ENCODE measurements at places on chromosomes 2 and 18.
A peak's percentile ranks its signal among the peaks of the same experiment; 100 is the strongest.

GRCh38 chr2:202022755-202023154, 10.9 kb upstream of the FZD7 start:
- DNase-seq = no peak

GRCh38 chr18:51066273-51066672, 36.3 kb downstream of the SMAD4 start:
- DNase-seq = no peak

GRCh38 chr2:148594216-148594615, 50.3 kb upstream of the EPC2 start:
- no peak for DNase-seq

- DNase-seq = no peak
These were observed 376.1 kb downstream of the IRS1 start for GRCh38 chr2:226423498-226423960.

GRCh38 chr18:36934884-36935283, 106.0 kb downstream of the KIAA1328 start:
- DNase-seq = no peak

DNA sequence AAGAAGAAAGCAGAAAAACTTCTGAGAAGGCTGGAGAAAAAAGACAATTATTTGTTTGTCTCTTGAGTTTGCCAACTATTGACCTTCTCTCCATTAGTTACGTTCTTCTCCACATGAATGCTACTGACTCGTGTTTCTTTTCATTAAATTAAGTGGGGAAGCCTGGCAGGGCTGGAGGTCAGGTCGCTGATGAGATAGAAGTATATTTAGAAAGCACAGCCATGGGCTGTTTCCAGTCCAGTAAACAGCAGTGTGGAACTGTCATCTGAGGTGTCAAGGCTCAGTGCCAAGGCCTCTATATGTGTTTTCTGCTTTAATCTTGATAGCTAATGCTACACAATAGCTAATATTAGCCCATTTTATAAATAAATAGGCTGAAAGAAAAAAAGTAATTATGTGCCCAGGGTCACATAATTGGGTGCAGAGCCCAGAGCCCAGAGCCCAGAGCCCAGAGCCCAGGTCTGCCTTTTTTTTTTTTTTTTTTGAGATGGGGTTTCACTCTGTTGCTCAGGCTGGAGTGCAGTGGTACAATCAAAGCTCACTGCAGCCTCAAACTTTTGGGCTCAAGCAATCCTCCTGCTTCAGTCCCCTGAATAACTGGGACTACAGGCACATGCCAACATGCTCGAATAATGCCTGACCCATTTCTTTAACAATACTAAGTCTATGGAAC, 6.3 kb downstream of the MSGN1 start:
- no peak for DNase-seq

DNA sequence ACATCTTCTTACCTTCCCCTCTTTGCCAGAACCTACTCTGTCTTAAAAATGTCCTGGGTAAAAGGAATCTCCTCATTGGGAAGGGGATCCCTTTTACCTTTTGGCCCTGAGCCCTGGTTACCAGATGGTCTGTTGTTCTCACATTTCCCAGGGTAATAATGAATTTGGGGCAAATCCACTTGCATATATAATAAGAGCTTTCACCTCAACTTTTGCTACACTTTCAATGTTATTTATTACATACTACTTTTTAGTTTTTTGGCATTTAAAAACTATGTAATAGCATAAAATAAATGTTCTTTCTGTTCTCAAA, 15.0 kb downstream of the CERS6 start:
- DNase-seq = no peak

GRCh38 chr2:239246723-239247122, 154.1 kb downstream of the HDAC4 start:
- DNase-seq = no peak

GRCh38 chr18:7562491-7562890, 4.6 kb upstream of the PTPRM start:
- DNase-seq = no peak

DNA sequence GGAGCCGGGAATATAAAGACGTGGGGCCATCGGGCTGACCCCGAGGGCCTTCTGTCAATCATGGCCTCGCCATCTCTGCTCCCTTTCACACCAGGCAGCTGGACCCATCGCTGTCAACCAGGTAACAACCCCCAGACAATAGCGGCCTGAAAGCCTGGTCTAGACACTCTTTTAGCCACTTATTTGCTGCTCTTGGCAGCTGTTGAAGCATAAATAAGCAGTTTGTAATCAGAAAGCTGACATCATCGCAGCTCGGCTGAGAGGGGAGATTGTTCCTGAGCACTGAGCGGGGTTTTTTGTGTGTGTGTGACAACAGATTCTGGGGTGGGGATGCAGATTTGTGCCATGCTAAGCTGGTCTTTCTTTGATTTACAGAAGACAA, 423.6 kb upstream of the POU3F3 start:
- peak; percentile 80 for DNase-seq

- no peak for DNase-seq
These were observed 66.5 kb downstream of the COLEC12 start for GRCh38 chr18:433960-434359.

GRCh38 chr2:45898819-45899218, 247.3 kb downstream of the PRKCE start:
- DNase-seq = no peak

DNA sequence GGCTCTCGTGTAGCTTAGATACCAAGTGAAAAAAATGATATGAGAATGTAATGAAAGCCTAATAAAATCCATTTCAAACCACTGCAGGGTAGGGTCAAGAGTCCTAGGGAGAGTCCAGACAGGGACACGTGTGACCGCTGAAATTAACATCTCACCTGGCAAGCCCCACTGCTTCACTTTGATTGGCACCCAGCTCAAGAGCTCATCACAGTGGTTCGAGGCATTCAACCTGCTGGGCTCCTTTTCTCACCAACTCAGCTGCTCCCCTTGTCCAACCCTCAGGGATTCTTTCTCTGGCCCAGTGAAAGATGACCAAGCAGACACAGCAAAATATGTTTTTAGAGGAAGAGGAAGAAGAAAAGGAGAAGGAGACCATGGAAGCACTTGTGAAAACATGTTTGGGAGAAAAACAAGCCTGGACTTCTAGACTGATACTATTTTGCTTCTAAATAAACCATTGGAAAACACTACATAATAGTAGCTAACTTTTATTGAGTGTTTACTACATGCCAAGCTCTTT, 49.2 kb upstream of the CREB1 start:
- no peak for DNase-seq

DNA sequence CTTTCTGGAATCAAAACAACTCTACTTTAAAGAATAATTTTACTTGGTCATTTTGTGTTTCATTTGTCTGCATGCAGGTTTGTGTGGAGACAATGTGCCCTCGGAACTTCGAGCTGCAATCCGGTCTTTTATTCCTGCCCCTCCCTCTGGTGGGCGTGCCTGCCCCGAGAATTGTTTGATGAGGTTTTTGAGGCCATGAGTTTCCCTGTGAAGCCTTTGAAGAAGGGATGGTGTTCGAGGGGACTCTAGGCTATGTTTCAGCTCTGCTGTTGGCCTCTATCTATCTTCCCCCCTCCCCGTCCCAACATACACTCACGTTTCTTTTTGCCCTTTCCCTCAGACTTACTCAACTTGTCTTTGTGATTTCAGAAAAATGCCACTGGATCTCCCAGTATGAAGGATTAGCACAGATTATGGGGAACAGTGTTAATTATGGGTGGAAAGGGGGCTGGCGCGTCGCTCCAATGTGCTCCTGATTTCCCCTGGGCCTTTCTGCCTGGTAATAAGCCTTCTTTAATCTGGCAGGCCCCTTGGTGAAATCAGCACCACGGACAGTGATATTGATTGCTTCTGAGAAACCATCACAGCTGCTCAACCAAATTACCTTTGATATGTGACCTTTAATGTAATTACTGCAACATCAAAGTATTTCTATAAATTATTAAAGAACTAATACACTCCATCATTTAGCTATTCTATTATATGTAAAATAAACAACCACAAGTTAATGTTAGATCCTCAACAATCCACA, 82.2 kb downstream of the CELF4 start:
- DNase-seq = peak; percentile 69

- DNase-seq = no peak
These were observed 3.9 kb downstream of the KRTCAP3 start for GRCh38 chr2:27446057-27446456.

- DNase-seq = no peak
These were observed 27.8 kb downstream of the MTX2 start for GRCh38 chr2:176297067-176297466.

- no peak for DNase-seq
These were observed 50.0 kb downstream of the PUM2 start for GRCh38 chr2:20300656-20301055.

DNA sequence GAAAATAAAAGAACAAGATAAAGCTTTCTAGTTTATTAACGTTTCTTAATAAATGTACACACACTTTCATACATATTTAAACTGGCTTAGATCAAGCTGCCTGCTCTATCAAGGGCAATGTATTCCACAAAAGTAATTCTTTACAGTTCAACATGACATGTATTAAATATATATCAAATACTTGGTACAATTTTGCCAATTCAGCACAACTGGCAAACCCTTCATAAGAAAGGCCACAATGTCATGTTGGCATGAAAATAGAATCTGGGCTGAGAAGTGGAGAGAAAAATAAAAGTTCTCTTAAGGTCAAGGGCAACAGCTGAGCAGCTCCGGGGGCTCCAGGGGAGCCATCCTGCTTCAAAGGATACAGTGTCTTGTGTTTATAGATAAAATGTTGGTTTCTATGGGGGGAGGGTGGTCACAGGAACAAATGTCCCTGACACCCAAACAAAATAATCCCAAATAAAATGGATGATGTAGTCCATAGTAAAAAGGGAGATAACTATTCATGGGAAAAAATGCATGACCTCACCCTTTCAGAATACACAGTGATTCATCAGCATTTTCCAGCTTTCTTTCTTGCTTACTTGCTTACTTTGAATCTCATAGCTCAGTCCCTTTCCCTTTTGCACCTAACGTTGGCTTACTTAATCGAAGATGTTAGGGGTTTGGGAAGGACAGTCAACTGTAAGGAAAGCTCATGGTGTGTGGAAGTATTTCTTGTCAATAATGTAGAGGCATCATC, 494.9 kb downstream of the NYAP2 start:
- no peak for DNase-seq

DNA sequence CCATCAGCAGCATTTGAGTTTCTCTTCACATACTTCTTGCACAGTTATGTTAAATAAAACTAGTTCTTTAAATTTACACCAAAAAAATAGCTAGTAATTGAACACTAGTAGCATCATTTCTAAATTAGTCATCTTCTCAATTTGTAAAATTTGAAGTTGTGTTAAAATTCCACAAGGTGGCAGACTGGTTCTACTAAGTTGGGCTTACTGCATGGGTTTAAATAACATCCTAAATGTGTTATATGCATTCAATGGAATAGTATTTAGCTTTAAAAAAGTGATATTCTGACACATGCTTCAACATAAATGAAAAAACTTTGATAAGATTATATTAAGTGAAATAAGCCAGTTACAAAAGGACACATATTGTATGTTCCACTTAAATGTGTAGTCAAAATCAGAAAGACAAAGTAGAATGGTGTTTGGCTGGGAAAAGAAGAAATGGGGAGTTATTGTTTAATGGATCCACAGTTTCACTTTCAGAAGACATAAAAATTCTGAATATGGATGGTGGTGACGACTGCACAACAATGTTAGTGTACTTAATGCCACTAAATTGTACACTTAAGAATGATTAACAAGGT, 28.7 kb upstream of the RPRD1A start:
- DNase-seq = peak; percentile 18

- no peak for DNase-seq
These were observed 76.0 kb downstream of the UXS1 start for GRCh38 chr2:106117882-106118684.

Measured in neuronal stem cell (in vitro differentiated cells).